LHCN-M2 (cell line): ENCODE measurements at places on chromosomes 5 and 9. TPM values are rescaled to one million over a fixed set of nuclear protein-coding genes. Genes with fewer than 3 reads are reported as not detected.

DNA sequence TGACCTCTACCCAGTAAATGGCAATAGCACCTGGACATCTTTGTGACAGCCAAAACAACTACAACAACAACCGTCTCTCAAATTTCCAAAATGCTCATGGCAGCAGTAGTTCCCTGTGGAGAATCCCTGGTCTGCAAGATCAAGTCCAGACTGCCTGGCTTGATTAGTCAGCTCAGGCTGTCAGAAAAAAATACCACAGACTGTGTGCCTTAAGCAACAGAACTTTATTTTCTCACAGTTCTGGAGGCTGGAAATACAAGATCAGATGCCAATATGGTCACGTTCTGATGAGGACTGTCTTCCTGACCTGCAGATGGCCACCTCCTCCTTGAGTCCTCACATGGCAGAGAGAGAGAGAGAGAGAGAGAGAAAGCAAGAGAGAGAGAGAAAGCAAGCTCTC, 52.3 kb upstream of the MOCS2 start:
- DNase-seq = peak; percentile 84

DNA sequence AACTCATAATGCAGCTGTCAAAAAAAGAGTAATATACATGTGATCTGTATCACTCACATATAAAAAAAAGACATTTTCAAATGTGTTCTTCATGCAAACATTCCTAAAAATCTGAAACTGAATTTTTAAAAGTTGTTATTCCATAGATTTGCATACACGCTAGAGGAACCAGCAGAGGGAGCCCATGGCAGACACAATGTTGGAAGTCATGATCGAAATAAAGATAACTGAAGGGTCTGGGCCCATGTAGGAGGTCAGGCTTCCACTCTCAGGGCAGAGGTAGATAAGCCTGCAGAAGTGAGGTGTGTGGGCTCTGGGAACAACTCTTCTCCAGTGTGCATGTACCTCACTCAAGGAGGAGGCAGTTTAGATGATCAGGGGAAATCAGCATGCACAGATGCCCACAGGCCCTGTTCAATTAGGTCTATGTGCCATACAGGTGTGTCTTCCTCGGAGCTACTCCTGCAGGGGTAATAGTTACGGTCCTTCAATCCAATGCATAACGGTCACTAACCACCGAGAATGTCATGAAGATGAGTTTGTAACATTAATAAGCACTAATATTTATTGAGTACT, 208.6 kb downstream of the EPB41L4A start:
- DNase-seq = peak; percentile 17

- DNase-seq = peak; percentile 39
Measured at GRCh38 chr5:115831163-115831768, 10.1 kb downstream of the ATG12 start.

DNA sequence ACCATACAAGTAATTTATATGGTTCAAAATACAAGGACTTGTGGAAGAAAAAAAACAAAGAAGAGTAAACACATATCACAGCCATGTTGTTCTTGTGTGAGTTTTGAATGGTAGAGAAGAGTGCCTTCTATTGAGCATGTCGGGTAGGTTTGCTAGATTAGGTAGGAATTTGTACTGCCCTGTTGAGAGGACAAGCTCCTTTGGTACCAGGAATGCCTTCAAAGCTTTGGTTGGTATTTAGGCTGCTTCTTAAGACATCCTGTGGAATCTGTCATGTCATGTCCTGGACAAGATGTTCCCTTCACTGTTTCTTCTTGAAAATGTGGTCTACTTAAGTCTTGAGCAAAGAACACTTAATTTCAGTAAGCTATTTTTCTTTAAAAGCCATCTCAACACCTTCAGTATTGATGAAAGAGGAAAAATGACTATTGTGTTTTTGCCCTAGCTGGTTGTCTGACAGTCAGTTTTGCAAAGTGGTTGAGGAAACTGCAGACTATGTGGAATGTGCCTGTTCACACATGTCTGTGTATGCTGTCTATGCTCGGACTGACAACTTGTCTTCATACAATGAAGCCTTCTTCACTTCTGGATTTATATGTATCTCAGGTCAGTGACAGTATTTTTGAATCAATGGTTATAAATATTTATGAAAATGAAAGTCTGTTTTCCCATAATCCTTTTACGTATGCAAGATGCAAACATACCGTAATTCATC, 296.9 kb downstream of the ADGRV1 start:
- no peak for DNase-seq

Gene INSL6
- total RNA-seq = not detected in 2 replicates

Gene PGM5
- not detected in 2 replicates for total RNA-seq

Gene GALNT10
- total RNA-seq = 30.3 and 31.7 TPM in 2 replicates

Gene ACER2
- 1.9 and 2.1 TPM in 2 replicates for total RNA-seq

Gene IL9
- not detected in 2 replicates for total RNA-seq

Gene BTF3
- 405 and 446 TPM in 2 replicates for total RNA-seq
